ENCODE measurements at places on chromosomes 3 and 15.

- no peak for DNase-seq
Measured at GRCh38 chr3:73212683-73213082, 151.2 kb downstream of the EBLN2 start.

GRCh38 chr3:10319251-10319650, 1.7 kb downstream of the SEC13 start:
- no peak for DNase-seq

GRCh38 chr3:30512576-30512975, 93.8 kb upstream of the TGFBR2 start:
- no peak for DNase-seq

GRCh38 chr3:51328206-51328605, 56.9 kb upstream of the MANF start:
- no peak for DNase-seq

DNA sequence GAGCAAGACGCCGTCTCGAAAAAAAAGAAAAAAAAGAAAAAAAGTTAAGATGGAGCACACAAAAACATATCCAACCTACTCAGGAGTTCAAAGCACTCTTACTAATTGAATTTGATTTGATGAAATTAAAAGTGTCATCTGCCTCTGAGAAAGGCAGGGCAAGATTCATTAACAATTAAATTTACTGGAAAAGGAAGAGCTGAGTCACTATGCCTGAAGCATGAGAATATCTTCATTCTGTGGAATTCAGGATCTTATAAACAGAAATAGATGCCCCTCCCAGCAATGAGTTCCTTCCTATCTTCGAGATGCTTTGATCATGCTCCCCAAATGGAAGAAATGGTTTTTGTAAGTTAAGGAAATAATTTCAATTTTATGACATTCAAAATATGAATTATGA, 61.0 kb upstream of the ST3GAL6 start:
- no peak for DNase-seq

DNA sequence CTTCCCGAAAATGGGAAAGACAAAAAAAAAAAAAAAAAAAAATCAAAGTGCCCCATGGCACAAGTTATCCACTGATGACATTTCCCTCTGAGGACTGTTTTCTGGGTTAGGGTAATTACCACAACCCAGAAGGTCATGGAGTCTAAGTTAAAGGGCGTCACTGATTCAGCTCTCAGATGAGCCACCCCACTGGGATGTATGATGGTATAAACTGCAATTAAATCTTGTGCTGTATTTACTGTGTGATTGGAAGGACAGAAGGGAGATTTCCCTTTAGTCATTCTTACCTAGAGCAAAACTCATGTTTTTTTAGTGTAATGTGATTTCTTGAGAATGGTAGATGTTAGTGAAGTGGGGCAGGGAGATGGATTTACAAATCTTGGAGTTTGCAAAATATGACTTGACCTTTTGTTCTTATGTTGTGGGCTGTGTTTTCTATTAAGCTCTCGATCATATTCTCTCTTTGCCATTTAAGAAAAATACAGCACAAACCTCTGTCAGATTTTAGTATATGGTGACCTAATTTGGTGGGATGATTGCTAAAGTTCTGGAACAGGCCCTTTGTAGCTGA, 244.2 kb downstream of the PTPRG start:
- DNase-seq, result no peak

GRCh38 chr3:34868935-34869334, 770.4 kb upstream of the ARPP21 start:
- no peak for DNase-seq

- no peak for DNase-seq
Measured at GRCh38 chr15:29377161-29377560, 107.5 kb upstream of the NSMCE3 start.

DNA sequence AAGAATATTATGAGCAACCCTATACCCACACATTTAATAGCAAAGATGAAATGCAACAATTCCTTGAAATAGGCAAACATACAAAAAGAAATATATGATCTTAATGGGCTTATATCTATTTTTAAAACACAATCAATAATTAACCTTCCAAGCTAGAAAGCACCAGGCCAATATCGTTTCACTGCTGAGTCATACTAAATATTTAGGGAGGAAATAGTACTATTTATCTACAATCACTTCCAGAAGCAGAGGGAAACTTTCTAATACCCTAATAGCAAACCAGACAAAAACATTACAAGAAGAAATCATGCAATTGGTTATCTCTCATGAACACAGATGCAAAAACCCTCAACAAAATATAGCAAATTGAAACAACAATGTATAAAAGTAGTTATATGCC, 207.8 kb downstream of the MTHFS start:
- no peak for DNase-seq

DNA sequence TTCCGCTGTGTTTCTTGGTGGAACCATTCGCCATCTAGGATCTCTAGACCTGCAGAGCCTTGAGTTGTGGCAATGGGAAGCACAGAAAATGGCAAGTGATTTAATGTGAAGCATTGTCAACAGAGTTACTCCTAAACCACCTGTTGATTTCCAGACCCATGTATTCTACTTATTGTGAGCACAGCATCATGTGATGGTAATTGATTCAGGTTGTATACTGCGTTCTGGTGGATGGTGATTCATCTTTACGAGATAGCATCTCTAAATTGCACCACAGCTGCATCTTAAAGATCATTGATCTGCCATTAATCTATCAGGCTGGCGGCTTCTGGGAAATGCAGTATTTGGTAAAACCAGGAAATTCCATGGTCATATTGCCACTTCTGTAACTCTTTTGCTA, 7.4 kb downstream of the RTP4 start:
- DNase-seq, result no peak

Measured in upper lobe of left lung (tissue), 6 donors.